ENCODE measurements at places on chromosomes 1 and 21.

DNA sequence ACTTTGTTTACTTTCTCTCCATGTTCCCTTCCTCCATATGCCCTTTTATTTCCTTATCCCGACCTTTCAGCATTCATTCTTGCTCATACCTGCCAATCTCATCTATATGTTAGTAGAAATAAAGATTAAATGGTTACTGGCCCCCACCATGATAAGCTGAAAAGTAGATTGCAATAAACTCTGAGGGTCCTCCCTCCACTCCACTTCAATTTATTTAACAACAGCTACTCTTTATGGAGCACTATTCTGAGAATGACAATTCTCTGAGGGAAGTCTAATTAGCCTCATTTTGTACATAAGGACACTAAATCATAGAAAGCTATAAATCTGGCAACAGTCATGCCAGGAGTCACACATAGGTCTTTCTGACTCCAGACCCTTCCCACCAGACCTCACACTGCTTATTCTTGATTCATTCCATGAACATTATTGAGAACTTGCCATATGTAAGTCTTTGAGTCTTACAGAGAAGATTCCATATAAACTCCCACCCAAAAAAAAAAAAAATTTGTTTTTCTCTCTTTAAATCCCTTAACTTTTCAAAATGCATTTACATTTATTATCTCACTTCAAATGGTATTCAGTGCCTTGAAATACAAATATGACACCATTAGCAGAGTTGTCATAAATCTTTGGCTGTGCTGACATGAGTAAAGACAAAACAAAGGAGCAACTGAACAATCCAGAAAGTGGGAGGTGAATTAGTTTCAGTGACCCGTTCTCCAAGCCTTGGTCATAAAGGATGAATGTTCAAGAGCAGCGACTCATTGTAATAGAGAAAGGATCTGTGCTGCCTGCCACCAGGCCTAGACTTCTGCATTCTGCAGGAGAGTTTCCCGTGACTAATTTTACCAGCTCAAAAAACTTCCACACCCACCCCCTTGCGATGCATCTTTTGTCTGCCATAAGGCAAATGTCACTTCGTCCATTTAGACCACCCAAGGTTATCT lies 28.5 kb downstream of the PALMD start:
- DNase-seq = no peak

GRCh38 chr1:109225711-109226445 lies 12.2 kb downstream of the SARS1 start:
- no peak for DNase-seq

DNA sequence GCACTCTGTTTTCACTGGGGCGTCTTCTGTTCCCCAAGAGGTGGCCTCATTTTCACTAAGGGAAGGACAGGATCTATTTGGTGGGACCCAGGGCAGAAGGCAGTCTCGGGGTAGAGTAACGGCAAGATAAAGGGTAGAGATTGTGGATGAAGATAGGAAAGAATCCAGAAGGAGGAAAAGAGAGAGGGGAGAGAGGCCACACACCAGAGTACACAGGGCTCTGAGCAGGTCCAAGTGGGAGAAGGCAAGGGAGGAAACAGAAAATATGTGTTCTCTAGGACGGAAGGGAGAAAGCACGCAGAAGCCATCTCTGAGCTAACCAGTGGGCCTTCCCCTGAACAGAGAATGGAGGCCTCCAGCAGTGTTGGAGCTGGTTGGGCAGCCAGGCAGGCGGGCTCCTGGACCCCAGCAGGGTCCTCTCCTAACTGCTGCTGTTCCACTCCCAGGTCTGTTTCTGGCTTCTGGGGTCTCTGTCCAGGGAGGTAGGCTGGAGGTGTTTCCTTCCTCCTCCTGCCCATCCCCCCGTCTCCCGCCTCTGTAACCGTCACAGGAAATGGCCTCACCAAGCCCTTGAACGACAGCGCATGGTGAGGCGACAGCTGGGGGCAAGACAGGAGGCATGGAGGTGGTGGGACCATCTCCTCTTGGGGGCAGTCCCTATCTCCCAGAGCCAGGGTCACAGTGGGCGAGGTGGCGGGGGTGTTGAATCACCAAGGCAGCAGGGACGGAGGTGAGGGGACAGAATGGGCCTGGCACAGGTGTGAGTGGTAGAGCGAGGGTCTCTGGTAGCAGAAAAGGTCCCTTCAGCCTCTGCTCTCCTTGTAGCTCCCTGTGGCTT lies 649 bp downstream of the PTPN7 start:
- peak; percentile 42 for DNase-seq

DNA sequence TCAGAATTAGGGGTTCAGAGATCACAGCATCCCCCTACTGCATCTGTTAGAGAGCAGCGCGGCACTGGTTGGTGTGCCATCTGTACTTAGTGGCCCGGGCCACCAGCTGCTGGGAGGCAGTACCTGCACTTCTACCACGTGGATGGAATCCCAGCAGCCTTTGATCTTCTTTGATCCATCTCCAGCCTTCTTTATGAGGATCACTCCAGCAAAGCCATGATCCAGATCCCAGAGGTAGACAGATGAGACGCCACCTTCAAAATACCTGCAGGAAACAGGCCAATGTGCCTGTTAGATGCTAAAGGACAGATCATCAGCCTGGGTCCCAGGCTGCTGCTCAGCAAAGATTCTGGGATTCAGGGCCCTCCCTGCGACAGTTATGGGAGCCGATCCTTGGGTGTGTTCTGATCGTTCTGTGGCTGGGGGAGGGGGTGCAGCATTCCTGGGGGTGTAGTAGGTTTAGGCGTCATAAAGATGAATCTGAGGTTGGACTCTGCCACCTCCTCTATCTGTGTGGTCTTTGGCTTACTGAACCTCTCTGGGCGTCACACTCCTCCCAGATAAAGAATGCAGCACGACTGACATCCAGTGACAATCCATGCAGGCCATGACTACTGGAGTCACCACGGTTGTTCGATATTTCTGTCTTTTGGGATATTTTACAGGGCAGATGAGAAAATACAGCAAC lies 45.3 kb downstream of the SLC66A1 start:
- no peak for DNase-seq

GRCh38 chr1:205616563-205617293 lies 15.1 kb downstream of the ELK4 start:
- DNase-seq = no peak

- DNase-seq = no peak
These were observed 423.9 kb downstream of the PTBP2 start for GRCh38 chr1:97145321-97145956.

DNA sequence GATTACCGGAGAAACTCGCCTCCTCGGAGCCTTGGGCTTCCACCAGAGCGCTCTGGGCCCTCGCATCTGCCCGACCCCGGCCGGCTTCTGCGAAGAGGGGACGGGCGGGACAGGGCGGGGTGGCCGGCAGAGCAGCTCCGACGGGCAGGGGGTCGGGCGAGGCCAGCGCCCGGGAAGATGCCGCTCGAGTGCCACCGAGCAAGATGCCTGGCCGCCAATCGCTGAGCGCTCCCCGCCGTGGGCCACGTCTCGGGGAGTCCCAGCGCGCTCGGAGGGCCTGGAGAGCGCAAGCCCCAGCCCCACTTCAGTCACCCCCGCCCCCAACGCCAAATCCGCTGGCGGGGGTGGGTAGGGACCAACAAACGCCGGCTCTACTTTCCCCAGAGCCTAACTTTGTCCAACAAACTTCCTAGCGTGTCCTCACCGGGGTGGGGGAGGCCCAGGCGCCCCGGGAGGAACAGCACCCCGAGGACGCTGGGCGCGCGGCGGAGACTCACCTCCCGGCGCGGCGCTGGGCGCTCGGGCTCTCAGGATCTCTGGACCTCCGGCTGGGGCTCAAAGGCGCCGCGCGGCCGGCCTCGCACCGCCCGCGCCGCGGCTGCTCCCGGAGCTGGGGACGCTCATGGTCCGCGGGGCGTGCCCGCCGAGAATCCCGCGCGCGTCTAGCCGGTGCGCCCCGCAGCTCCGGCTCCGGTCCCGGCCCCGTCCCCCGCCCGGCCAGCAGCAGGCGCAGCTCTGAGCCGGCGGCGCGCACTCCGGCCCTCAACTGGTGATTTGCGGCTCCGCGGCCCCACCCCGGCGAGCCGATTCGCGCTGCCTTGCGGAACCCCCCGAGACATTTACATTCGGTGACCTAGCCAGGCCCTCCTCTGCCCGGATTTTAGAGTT lies at the start of gene BCAR3:
TSS of gene BCAR3 (minus strand) at position 737 of the 888 bp plus-strand sequence. CDS start 6,907 bp downstream, outside the sequence.
- DNase-seq = no peak

DNA sequence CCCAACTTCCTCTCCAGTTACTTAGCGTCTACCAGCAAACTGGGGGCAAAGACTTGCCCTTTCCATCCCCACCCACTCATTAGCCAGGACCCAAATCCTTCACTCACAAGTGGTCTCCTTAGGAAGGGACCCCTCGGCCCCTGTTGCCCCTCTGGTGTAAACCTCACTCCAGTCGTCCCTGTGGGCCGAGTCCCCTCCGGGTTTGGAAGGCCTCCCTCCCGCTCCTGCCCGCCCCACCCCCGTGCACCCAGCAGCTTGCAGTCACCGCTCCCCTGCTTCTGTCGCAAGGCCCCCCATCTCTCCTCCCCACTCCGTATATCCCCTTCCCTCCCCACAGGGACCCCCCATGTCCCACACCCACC lies 1.2 kb downstream of the EFHD2 start:
- no peak for DNase-seq

GRCh38 chr1:67635055-67635809 lies 49.8 kb upstream of the GADD45A start:
- DNase-seq = no peak

- no peak for DNase-seq
These were observed 107.9 kb upstream of the ZP4 start for GRCh38 chr1:237998581-237998980.

DNA sequence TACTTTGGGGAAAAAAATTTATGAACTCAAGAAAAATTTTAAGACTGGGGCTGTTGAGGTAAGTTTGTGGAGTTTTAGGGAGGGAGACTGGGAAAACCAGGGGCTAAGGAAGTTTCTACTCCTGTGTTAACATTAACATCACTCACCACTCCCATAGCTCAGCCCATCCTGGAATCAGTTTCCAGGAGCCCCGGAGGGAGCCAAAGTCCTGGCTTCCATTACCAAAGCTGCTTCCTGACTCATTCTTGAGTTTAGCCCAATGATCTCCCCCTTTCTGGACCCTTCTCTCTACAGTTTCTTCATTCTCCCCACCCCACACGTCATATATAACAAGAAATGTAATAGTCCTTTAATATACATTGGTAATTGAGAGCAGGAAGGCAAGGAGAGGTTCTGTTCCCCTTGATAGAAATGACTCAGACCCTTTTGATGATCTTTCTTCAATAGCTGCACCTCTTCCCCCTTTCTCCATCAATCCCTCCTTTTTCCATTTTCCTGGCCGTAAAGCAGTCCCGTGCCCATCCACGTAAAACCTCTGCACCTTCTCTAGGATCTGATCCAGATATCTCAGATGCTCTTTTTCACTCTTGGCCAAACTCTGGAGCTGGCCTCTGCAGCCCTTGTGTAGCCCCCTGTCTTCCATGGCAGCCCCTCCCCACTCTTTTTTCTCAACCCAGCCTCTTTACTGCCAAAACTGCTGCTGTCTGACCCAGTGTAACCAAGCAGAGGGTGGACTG lies 4.6 kb upstream of the PIAS3 start:
- DNase-seq = no peak

- DNase-seq = no peak
These were observed 178.4 kb upstream of the HMCN1 start for GRCh38 chr1:185555743-185556142.

DNA sequence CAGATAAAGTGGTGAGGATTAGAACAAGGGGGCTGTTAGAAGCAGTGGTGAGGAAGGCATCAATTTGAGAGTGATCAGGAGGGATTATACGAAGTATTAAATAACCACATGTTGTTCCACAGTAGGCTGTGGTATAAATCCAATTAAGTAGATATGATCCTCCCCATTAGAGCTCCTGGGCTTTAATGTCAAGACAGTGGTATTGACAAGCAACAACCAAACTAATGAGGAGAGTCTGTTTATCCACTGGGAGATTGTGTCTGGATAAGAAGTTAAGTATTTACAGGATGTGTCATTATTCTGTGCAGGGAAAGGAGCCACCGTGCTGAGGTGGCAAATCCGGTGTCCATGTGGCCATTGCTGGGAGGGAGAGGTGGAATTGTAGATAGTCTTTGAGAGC lies 5.8 kb downstream of the ACTN2 start:
- no peak for DNase-seq

DNA sequence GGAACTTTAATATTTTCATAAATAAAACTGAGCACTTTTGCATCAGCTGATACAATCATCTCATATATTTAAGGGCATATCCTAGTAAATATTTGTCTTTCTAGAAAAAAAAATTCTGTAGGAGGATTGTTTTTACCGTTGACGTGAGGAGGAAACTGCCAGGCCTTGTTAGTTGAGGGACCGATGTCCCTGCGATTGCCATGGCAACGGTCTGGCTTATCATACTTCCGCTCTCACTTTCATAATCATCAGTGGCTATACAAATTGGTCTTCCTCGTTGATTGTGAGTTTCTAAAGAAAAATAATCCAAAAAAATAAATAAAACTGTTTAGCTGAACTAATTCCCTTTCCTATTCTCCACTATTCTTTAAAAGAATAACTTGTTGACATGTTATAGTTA lies 69.3 kb upstream of the ANGPTL3 start:
- DNase-seq = no peak

- no peak for DNase-seq
These were observed 28.4 kb downstream of the TRIM45 start for GRCh38 chr1:117093091-117093534.

DNA sequence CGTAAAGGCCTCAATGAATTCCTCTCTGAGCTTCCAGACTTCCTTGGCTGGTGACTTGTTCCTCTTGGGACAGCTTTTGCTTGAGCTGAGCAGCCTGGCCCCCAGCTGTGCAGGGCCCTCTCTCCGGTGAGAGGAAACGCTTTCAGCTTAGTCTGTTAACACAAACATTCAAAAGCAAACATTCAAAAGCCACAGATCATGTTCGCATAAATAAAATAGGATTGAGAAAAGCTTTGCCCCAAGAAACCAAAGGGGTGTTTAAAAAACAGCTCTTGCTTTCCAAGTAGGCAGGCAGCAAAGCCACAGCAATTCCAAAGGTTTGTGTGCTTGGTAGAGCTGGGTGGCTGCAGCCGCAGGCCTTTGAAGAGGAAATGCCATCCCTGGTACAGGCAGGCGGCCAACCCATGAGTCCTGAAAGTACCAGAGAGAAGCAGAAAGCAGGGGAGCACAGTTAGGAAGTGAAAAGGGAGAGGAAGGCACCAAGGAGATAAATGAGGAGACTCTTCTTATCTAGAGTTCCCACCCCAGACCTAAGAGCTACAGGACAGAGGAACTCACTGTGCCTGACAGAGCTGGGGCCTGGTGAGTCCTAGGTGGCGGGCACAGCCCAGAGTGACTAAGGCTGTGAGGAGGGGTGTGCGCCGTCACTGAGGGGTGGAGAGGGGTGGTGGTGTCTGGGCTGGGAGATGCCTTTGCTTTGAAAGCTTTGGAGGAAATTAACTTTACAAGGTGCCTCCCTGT lies 48.4 kb downstream of the CCN1 start:
- no peak for DNase-seq

DNA sequence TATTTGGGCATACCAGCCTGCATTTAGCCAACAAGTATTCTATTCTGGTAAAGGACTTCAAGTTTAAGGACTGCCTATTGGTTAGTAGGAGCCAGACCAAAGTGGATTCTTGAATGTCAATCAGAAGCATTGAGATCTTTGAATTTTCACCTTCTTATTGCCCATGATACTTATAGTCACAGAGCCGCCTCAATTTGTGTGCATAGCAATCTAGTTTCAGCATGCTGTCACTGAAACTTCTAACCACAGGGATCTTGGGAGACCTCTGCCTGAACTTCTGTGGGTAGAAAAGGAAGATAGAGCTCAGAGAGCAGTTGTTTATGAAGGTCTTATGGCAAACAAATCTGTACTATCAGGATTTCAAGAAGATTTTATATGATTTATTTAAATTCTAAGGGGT lies 501.4 kb upstream of the USP24 start:
- DNase-seq = no peak

GRCh38 chr1:21344750-21345443 lies 54.6 kb upstream of the ECE1 start:
- no peak for DNase-seq

- DNase-seq = no peak
These were observed 40.5 kb upstream of the CSF3R start for GRCh38 chr1:36523230-36523495.
